Esophagus muscularis mucosa (tissue), 4 donors: ENCODE measurements at places on chromosomes 3 and 15. TPM values are rescaled to one million over a fixed set of nuclear protein-coding genes. Genes with fewer than 3 reads are reported as not detected.

SLC7A14 gene
- total RNA-seq = 0.58 TPM

ZNF197 gene
- total RNA-seq = 16.5 TPM

AMT gene
- 5.8 TPM for total RNA-seq

CACNA2D3 gene
- 4.2 TPM for total RNA-seq

LMAN1L gene
- not detected for total RNA-seq

THRB gene
- 31.5 TPM for total RNA-seq

ZPLD1 gene
- not detected for total RNA-seq

POLR2H gene
- total RNA-seq = 52.1 TPM

GP9 gene
- total RNA-seq = not detected

RAB6B gene
- 9.3 TPM for total RNA-seq

SLC27A2 gene
- 1.8 TPM for total RNA-seq

TRPM1 gene
- total RNA-seq = not detected

DUOX2 gene
- total RNA-seq = under 0.01 TPM

SLC22A14 gene
- not detected for total RNA-seq

SAMMSON gene
- total RNA-seq = 1.5 TPM

ENTPD3 gene
- 2.0 TPM for total RNA-seq

RETNLB gene
- total RNA-seq = not detected

MYH15 gene
- under 0.01 TPM for total RNA-seq

ADAMTSL3 gene
- total RNA-seq = 16.6 TPM

FOXB1 gene
- total RNA-seq = not detected

CALML4 gene
- 26.2 TPM for total RNA-seq

ATP10A gene
- total RNA-seq = 39.5 TPM

CD47 gene
- total RNA-seq = 57.7 TPM
